ENCODE measurements at places on chromosomes 1 and 21.

GRCh38 chr1:156923670-156924477 is 3.4 kb downstream of the LRRC71 start:
- DNase-seq, result no peak

DNA sequence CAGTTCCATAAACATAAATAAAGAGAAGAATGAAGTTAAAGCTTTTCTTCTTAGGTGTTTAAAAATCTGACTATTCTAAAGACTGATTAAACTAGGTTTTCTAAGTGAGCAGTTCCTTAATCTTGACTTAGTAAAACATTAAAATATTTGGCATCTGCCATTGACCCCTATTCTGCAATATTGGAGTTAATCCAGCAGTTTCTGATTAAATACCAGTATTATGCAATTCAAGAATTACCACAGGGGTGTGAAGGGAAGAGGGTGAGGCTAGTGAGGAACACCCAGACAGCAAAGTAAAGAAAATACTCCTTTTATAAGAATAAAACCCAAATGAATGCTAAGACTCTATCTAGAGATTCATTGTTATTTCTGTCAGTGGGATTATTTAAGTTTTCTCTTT is 40.9 kb downstream of the CLIC4 start:
- DNase-seq, result no peak

GRCh38 chr1:204578867-204579664 is 62.9 kb downstream of the MDM4 start:
- peak; percentile 33 for DNase-seq

GRCh38 chr21:32779983-32780382 is 8.4 kb upstream of the PAXBP1 start:
- DNase-seq, result no peak

GRCh38 chr1:238153253-238153652 is 262.5 kb upstream of the ZP4 start:
- DNase-seq, result no peak

DNA sequence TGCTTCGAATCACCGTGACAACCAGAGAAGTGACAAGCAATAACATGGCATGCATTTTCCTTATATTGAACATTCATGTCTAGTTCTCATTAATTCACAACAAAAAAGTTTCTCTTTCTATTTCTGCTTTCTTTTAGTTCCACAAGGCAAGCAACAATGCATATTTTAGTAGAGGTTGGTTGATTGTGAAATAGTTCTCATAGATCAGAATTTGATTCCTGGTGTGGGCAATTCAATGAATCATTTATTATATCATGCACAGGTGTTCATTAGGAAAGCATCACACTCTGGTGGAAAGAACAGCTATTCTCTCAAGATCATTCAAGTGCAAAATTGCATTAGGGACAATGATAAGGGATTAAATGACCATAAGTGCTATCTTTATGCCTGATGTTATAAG is 980.9 kb downstream of the BRINP3 start:
- DNase-seq, result no peak

GRCh38 chr1:67333603-67334002 is 25.9 kb downstream of the IL12RB2 start:
- DNase-seq, result no peak

DNA sequence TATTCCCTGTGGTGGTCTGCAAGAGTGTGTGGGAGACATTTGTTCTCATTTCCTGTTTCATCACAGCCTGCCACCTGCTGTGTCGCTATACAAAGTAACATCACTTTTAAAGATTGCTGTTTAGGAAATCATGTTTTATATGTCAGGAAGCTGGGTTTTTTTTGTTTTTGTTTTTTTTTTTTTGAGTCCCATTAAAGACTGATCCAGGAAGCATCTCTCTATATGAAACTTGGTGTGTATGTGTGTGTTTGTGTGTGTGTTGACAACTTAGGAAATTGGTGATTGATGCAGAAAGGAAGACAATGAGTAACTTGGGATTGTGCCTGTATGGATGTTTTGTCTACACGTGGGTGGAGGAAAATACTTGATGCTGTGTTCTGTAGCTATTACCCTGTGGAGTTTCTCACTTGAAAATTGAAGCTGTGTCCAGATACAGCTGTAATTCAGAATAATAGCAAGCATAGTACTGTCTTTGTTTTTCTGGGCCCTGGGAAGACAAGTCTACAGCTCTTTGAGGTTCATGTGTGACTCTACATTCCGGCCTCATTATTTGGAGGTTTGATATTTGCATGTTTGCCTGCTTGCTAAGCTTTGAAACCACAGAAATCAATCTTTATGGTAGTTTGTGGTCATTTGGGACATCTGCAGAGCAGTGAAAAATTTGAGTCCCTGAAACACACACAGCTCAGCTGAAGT is 47.9 kb downstream of the LAMC1 start:
- DNase-seq, result no peak

GRCh38 chr1:109020693-109021257 is 21.1 kb downstream of the WDR47 start:
- DNase-seq, result no peak

DNA sequence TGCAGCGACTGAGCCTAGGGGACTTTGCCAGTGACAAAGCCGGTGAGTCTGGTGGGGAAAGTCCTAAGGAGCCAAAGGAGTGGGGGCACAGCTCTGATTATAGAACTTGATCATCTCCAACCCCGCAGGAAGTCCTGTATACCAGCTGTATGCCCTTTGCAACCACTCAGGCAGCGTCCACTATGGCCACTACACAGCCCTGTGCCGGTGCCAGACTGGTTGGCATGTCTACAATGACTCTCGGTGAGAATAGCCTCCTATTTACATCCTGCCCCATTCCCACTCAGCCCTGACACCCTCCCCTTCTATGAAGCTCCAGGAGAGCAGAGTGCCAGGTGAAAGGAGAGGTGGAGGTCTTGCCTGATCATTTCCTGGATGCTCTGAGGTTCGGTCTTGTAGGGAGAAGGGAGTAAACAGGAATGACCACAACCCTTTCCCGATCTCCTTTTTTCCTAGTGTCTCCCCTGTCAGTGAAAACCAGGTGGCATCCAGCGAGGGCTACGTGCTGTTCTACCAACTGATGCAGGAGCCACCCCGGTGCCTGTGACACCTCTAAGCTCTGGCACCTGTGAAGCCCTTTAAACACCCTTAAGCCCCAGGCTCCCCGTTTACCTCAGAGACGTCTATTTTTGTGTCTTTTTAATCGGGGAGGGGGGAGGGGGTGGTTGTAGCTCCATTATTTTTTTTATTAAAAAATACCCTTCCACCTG is 1.2 kb upstream of the PPOX start:
- DNase-seq, result no peak

- no peak for DNase-seq
Observed at GRCh38 chr1:145884675-145885074, 991 bp downstream of the ANKRD35 start.

GRCh38 chr1:119006406-119007279 is 18.5 kb upstream of the TBX15 start:
- no peak for DNase-seq

GRCh38 chr21:26060335-26061115 is 110.0 kb downstream of the APP start:
- DNase-seq, result no peak

- DNase-seq, result no peak
Observed at GRCh38 chr1:114296413-114296812, 142.7 kb upstream of the SYT6 start.

- DNase-seq, result peak; percentile 2
Observed at GRCh38 chr1:154938604-154939399, 2.3 kb upstream of the PMVK start.

DNA sequence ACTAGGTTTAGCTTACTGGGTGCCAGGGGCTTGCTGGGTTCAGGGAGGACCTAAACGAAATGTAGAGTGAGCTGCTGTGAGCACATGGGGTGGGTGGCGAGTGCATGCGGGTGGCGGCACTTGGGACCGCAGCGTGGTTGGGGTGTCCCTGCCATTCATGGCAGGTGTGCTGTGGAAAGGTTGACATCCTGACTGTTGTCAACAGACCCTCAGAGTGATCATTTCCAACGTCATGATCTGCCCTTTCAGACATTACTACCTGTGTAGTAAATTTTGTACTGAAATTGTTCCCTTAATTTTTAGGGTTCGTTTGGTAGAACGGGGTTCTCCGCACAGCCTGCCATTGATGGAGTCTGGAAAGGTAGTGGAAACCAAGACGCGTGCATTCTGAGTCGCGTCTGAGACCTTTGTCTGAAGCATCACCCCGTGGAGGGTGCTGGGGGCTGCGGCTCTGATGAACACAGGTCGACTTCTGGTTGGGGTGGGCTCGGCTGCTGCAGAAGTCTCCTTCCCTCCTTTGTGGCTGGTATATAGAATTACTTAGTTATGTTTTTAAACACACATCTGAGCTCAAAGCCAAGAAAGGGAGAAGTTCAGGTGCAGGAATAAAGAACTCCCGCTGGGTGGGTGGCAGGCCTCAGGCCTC is 43.3 kb downstream of the S100B start:
- DNase-seq, result no peak

- DNase-seq, result no peak
Observed at GRCh38 chr1:3923378-3924185, 23.5 kb upstream of the C1orf174 start.
